ENCODE measurements at places on chromosomes 11 and 22. TPM values are rescaled to one million over a fixed set of nuclear protein-coding genes. Genes with fewer than 3 reads are reported as not detected.

- no peak for DNase-seq
Measured at GRCh38 chr11:44775366-44775984, 48.7 kb downstream of the TSPAN18 start.

DNA sequence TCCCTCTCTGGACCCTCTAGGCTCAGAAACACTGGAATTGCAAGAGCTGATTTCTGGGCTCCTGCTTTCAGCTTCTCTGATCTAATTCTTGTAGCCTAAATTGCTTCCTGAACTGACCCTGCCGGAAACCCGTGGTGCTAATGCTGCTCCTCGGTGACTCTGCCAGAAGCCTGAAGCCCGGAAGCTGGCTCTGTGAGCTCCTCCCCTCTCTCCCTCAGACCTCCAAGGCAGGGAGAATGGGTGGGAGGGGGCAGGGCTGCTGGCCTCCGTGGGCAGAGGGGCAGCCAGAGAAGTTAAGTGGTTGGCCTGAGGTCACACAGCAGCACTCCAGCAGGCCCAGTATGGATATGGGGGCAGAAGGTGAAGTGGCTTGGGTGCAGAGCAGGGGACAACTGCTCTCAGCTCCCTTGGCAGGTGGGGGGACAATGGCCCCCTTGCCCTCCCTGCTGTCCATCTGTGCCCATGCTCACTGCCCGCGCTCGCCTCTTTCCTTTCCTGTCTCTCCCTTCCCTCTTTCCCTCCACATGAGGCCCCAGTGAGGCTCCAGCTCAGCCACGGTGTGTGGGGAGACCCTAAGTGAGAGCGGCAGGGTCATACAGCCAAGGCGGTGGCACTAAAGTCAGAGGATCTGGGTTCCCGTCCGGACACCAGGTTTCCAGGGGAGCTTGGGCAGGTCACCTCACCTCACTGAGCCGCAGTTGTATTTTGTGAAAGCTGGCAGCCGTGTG lies 16.2 kb downstream of the CAPN5 start:
- no peak for DNase-seq

PAMR1 gene
- 131 TPM for polyA plus RNA-seq

GRCh38 chr22:28992565-28993356 lies 68.9 kb downstream of the C22orf31 start:
- DNase-seq: no peak

- no peak for DNase-seq
Measured at GRCh38 chr11:2940147-2940920, 11.1 kb upstream of the PHLDA2 start.

GRCh38 chr11:3905080-3905953 lies 49.9 kb downstream of the STIM1 start:
- DNase-seq: peak; percentile 82

DNA sequence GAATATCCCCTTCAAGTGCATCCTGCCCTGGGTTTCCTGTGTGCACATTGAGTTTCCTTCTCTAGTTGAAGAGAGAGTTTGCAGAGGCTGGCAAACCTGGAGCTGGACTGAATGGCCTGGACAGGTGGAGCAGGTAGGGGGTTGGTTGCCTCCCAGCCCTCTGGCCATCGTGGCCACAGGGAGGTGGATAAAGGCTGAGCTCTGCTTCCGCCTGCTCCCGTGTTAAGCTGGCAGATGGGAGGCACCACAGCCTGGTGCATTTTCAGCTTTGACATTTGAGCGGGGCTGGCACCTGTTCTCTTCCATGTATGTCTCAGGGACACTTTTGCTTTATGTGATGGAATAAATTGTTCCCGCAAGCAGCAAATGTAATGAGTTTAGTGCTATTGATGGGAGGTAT lies 11.1 kb downstream of the MICAL2 start:
- DNase-seq: no peak

- no peak for DNase-seq
Measured at GRCh38 chr11:64694821-64695365, 28.1 kb downstream of the NRXN2 start.

DNA sequence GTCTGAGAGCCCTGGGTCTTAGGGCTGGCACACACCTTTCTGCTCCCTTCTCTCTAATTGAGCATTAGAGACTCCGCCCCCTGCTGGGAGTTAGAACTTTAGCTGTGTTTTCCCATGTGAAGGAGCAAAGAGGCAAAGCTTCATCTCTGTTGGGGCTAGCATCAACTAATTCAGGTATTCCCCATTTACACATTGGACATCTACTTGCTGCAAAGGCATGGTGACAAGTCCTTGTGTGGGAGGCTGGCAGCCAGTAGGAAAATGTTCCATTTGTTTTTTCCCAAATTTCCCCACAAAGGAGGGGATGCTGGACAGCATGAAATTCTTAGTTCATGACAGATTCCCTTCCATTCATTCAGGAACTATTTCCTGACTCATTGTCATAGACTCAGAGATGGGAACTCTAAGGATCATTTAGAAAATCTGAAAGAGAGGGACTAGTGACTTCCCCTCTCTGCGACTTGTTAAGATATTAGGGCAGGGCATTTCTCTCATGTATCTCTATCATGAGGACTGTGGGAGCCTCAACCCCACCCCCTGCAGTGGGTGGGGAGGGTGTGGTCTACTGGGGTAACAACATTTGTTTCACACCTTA lies 3.6 kb downstream of the CD44 start:
- peak; percentile 66 for DNase-seq

DNA sequence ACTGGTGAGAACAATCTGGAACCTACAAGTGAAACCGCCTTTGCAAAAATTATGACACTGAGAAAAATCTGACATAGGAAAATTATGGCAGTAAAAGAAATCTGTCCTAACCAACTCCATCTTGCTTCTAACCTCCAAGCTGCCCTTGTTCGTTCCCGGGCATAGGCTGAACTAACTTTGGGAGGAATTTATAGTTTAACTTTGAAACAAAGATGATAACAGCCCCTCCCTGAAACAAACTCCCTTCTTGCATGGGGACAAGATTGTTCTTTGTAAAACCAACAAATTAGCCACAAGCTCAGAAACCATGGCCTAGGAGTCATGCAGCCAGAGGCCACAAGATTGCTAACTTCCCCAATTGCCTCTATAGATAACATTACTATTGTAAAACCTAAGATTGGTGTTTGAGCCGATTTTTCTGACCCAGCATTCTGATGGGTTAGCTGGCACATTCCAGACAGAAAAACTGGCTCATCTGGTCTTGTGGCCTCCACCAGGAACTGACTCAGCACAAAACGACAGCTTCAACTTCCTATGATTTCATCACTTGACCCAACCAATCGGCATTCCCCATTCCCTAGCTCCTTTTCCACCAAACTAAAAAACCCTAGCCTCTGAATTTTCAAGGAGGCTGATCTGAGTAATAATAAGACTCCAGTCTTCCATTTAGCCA lies 3.6 kb upstream of the CCDC81 start:
- peak; percentile 1 for DNase-seq

HSPB2 gene
- 2.5 TPM for polyA plus RNA-seq

ANKRD42 gene
- 9.1 TPM for polyA plus RNA-seq

DNA sequence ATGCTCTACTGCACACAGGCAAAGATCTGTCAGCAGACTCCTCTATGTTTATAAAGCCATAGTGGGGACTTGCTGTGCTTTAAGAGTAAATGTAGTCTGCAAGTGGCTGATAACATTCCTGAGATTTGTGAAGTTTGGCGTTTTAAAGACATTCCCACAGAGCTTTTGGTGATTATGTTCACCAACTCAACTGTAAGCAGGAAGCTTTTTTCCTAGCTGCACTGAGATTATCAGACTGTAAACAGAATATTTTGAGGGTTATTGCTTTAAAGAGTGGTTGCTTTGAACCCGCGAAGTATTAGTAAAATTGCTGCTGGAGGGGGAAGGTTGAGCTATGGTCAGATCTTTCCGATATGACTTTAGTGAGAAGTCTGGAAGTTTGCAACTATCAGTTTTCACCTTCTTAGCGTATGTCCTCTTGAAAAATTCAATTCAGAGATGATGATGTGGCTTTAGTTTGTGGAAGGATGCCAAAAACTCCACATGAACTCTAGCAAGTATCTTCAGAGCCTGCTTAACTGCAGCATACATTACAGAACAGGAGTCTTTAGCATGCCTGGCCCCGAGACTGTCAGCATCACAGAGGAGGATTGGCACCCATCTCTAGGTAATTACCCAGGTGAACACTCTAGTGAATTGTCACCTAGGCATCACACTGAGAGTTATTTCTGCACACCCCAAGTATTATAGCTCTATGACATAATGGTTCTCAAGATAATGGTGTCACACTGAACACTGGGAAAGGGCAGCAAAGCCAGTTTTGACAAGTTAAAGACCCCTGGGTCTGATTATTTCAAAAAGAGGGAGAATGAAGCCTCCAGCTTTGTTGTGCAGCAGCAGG lies 89.9 kb downstream of the MTNR1B start:
- DNase-seq: no peak

RHBDD3 gene
- polyA plus RNA-seq: 15.6 TPM

- DNase-seq: no peak
Measured at GRCh38 chr11:4035985-4036384, 58.6 kb upstream of the RRM1 start.

GRCh38 chr22:37501610-37502341 lies 15.6 kb upstream of the MFNG start:
- DNase-seq: peak; percentile 65

- DNase-seq: no peak
Measured at GRCh38 chr22:39173787-39174497, 21.5 kb upstream of the CBX7 start.

All from BJ (cell line).